ENCODE measurements at places on chromosomes 13 and 19.

DNA sequence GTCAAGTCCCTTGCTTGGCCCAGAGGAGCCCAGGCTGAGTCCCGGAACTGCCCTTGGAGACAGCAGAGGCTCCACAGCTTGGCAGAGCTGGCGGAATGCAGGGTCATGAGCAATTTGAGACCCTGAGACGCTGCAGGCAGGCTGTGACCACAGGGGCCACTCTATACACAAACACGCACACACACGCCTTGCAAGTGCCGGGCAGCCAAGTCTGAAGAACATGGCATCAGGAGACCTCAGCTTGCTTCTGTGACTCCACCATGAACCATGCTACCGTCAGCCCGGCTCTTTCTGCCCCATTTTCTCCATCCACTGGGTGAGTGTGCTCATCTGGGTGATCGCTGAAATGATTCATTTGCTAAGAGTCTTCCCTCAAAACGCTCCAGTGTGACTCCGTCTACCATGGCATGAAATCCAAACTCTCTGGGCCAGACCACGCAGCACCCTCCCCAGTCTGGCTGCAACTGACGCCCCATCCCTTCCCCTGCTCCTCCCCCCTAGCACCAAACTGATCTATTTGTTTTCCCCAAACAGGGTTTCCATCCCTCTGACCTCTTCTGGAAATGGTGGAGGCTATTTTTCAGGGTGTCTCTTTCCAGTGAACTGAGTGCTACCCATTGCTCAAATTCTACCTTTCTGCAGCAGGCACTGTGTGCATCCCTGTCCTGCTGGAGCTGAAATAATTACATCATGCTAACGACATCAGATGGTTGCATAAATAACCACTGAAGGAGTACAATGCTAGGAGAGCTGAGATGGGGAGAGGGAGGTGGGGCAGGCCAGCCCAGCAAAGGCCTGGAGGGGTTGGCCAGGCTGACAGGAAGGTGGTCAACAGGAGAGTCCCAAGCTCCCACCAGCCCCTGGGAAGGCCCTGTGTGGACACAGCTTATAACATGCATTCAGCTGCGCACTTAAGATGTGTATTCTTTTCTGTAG is 3.1 kb downstream of the CARS2 start:
- DNase-seq, result peak; percentile 25

- no peak for DNase-seq
Measured at GRCh38 chr19:18317961-18318800, 4.7 kb downstream of the LSM4 start.

- no peak for DNase-seq
Measured at GRCh38 chr13:73844986-73845385, 289.2 kb downstream of the KLF12 start.

DNA sequence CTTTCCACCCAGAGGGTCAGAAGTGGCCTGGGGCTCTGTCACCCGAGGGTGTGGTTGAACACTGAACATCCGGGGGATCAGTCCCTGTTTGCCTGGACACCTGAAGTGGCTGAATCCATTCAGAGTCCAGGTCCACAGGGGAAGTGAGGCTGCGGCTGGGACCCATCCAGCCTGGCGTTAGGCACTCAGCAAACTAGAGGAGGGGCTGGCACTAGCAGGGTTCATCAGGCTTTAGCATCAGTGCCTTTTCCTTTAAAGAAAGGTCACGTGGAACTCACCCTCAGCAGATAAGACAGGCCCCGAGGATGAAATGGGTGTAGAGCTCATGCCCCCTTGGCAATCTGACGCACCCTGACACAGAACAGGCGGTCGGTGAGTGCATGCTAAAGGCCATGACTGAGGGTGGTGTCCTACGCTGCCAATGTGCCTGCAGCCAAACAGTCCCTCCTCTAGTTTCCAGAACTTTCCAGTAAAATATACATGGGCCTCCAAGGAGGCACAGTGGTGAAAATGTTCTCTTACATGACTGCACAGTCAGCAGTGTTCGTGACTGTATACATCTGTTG is 72.4 kb upstream of the ARHGEF7 start:
- DNase-seq, result no peak

- no peak for DNase-seq
Measured at GRCh38 chr19:1576242-1577089, 8.3 kb upstream of the MEX3D start.
